AG04450 (cell line): ENCODE measurements at places on chromosomes 13 and 19.

DNA sequence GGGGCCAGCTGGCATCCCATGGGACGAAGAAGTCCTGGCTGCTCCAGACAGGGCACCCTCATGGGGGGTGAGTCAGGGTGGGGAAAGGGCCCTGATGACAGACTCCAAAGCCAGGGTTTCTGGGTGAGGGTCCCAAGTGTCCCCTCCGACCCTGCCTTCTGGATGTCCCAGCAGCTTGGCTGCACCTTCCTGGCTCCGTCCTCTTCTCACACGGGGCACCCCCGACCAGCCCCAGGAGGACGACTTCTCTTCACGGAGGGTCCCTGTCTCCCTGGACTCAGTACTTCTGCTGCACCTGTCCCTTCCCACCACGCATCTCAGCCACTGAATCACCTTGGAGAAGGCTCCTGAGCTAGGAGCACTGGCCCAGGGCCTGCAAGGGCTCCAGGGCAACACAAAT is 19.9 kb downstream of the MIER2 start:
- no peak for DNase-seq

- DNase-seq = no peak
These were observed 1.5 kb downstream of the SBNO2 start for GRCh38 chr19:1172353-1173158.

DNA sequence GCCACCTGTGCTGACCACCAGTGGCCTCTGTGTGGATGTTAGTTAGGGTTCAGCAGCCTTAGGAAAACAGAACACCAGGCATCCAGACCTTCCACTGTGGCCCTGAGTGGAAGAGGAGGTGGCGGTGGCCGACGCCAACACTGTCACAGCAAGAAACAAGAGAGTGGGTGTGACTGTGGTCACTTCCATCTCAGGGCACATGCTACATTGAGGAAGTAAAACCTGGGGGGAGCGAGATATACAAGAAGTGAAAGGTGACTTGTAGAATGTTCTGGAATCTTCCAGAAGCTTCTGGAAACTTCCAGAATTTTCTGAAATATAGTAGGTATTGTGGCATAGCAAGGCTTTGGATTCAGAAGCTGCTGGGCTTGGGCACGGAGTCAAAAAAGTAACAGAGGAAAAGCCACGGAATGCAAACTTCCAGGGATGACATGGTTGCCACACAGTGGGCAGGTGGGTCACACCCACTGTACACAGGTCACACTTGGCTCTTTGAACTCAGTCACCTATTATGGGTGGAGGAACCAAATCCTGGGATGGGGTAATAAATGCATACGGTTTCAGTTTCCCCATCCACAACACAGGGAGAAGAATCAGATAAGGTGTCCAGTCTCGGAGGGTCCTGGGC is 24.3 kb downstream of the GNG7 start:
- DNase-seq = no peak

DNA sequence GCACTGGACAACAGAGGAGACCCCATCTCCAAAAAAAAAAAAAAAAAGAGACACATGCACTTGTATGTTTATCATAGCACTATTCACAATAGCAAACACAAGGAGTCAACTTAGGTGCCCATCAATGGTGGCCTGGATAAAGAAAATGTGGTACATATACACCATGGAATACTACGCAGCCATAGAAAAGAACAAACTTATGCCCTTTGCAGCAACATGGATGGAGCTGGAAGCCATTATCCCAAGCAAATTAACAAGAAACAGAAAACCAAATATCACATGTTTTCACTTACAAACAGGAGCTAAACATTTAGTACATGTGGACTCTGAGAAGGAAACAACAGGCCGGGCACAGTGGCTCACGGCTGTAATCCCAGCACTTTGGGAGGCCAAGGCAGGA is 155.7 kb downstream of the ABCC4 start:
- no peak for DNase-seq

GRCh38 chr19:49497047-49497788 is 984 bp downstream of the RPS11 start:
- DNase-seq = no peak

- DNase-seq = no peak
These were observed 8.1 kb upstream of the CSNK1A1L start for GRCh38 chr13:37113534-37113933.

- DNase-seq = no peak
These were observed 661 bp downstream of the KCNJ14 start for GRCh38 chr19:48455908-48456562.

GRCh38 chr19:8206147-8207087 is 2.8 kb upstream of the CERS4 start:
- DNase-seq = no peak

- DNase-seq = no peak
These were observed 864.1 kb downstream of the DIAPH3 start for GRCh38 chr13:59299584-59299983.

DNA sequence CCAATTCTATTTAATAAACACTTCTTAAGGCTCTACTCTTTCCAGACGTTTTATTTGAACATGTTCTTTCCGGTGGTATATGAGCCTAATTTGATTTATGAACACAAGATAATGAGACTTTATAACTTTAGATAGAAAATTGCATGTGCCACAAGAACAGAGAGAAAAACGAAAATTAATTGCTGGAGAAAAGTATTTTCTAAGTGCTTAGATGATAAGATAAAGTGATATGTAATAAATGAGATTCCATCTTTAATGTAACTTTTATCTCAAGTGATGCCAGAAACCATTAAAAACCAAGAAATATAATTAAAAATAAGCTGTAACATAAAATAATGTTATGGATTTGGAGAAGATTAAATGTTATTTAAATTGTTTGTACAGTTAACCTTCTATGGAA is 33.2 kb upstream of the KL start:
- DNase-seq = no peak

- DNase-seq = no peak
These were observed 11.3 kb downstream of the C19orf25 start for GRCh38 chr19:1467490-1468273.

- no peak for DNase-seq
These were observed 45.2 kb upstream of the RANBP3 start for GRCh38 chr19:6023085-6023682.

DNA sequence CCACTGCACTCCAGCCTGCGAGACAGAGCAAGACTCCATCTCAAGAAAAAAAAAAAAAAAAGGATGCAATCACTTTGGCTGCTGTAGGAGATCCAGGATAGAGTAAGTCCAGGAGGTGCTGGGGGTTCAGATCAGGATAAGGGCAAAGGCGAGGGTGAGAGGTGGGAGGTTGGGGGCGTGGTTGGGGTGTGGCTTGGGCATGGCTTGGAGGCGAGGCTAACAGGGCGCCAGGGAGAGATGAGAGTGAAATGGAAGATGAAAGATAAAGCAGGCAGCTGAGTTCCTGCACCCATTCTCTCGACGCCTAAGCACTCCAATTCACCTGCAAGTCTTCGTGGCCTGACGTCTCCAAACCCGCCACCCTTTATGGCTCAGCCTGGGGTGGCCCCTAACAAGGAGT is 25.0 kb upstream of the ZNRF4 start:
- no peak for DNase-seq

- no peak for DNase-seq
These were observed 146.5 kb upstream of the SOX1 start for GRCh38 chr13:111920306-111920931.

- no peak for DNase-seq
These were observed 7.2 kb upstream of the CEACAM8 start for GRCh38 chr19:42601811-42602443.

- no peak for DNase-seq
These were observed 66.5 kb upstream of the USPL1 start for GRCh38 chr13:30551189-30551588.

- DNase-seq = peak; percentile 62
These were observed at the start of gene ZNF649 for GRCh38 chr19:51904331-51905165. Gene ZNF649 (minus strand): TSS chr19:51905017. CDS start chr19:51900107, 4,910 bp downstream.

- no peak for DNase-seq
These were observed 5.7 kb upstream of the SIX5 start for GRCh38 chr19:45774765-45775164.

- DNase-seq = no peak
These were observed 46.4 kb upstream of the FAM216B start for GRCh38 chr13:42735010-42735409.

DNA sequence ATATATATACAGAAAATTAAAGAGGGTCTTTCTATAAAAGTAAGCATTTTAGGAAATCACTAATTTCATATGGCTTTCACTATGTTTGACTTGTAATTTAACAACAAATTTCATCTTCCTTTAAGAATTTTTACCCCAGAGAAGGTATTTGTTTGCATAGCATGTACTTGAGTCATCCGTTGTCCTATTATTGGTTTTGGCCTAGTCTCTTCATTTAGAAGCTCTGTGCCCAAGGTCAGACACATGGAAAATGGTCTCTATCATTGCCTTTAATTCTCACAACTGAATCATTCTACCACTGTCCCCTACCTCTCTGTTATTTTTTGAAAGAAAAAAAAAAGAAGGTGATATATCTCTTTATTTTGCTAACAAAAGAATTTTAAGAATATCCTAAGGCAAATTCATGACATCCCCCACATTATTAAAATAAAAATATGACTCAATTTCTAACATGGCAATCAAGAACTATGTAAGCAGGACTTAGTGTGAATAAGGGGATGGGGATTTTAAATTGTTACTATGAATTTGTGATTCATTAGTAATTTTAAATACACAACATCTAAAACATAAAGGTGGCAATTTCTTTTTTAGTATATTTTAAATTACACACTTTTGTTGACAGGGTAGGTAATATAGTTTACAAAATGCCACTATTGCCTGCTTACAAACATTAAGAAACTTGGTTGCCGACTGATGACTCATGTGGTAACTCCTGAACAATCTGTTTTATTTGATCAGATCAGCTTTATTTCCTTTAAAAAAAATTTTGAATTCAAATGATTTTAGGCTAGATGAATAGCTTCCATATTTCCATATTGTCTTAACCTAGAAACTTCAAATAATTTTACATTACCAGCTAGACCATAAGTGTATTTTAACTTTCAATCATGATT is 13.9 kb downstream of the SLITRK5 start:
- DNase-seq = no peak

GRCh38 chr19:38792250-38793111 is 3.5 kb downstream of the LGALS7B start:
- DNase-seq = no peak

GRCh38 chr19:45790942-45791341 is 1.7 kb downstream of the DMWD start:
- DNase-seq = no peak

- DNase-seq = no peak
These were observed 14.5 kb downstream of the KLK4 start for GRCh38 chr19:50896591-50897190.

DNA sequence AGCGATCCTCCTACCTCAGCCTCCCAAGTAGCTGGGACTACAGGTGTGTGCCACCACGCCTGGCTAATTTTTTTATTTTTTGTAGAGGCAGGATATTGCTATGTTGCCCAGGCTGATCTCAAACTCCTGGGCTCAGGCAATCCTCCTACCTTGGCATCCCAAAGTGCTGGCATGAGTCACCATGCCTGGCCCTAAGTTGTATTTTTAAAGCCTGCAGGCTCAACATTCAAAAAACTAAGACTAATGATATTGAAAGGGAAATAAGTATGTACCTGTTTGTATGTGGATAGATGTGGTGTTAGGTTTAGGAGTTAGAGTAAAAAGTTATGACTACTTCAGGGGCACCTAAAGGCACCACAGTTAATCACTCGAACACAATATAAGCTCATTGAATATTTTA is 5.4 kb upstream of the IPO5 start:
- DNase-seq = no peak

- DNase-seq = no peak
These were observed 14.4 kb downstream of the TJP3 start for GRCh38 chr19:3722443-3723109.

GRCh38 chr19:51600940-51601580 is 29.1 kb downstream of the SIGLEC5 start:
- no peak for DNase-seq

GRCh38 chr19:2084993-2085720 is 11.0 kb downstream of the MOB3A start:
- no peak for DNase-seq

- no peak for DNase-seq
These were observed 19.6 kb upstream of the PCCA start for GRCh38 chr13:100069278-100069677.

DNA sequence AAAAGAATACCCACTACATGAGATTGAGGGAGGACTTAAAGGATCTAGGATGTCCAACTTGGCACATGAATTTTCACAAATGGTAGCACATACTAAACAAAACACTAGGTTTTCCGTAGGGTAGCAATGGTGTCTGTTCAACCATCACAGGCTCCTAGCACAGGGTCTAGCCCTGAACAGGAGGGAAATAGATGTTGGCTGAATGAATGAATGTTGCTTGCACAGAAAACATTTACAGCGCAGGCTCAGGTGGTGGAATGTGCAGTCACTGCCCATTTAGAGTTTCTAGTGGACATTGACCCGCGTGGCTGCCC is 1.9 kb upstream of the MYCBP2 start:
- DNase-seq = no peak

GRCh38 chr13:24630851-24631620 is 49.2 kb upstream of the ATP12A start:
- DNase-seq = no peak

GRCh38 chr13:71242201-71242600 is 624.8 kb downstream of the DACH1 start:
- DNase-seq = no peak

GRCh38 chr13:49419276-49419675 is 24.6 kb downstream of the CAB39L start:
- DNase-seq = no peak

DNA sequence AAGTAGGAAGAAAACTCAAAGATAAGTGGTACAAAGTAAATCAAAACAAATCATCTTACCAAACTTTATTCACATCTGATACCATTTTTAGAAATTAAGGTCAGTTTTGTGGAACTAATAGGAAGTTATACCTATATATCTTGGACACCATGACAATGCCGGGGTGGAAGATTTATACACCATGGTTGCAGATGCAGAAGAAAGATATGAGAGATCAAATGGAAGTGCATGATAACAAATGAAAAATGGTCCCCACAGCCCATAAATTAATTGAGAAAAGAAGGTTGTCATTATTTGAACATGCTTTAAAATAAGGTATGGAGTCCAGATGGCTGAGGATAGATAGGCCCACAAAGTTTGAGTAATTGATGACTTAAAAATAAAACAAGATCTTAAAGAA is 276.8 kb downstream of the TSHZ3 start:
- DNase-seq = no peak

- no peak for DNase-seq
These were observed 84.2 kb downstream of the SLC7A1 start for GRCh38 chr13:29511106-29511796.

DNA sequence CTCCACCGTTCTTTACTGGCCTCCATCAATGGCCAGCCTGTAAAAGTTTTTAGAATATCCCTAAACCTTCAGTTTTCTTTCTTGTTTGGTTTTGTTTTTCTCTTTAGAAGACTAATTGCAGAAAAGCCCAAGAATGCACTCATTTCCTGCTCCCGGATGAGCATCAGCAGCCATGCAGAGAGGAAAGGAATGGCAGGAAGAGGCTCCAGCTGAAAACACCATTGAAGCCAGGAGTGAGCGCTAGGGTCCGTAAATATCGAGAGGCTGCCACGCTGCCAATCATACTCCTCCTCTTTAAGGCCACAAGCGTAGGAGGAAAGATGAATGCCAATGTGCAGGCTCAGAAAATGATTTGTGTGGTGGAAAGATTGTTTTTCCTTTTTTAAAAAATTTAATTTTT is 57.4 kb upstream of the UBE2L5 start:
- no peak for DNase-seq

- no peak for DNase-seq
These were observed 1.2 kb downstream of the CBARP start for GRCh38 chr19:1236576-1236975.

- DNase-seq = no peak
These were observed 326.0 kb downstream of the NALCN start for GRCh38 chr13:101090287-101090686.

- no peak for DNase-seq
These were observed 9.6 kb downstream of the PVR start for GRCh38 chr19:44653343-44653742.
